Frontal cortex (tissue), 4 donors: ENCODE measurements at places on chromosomes 3 and 15. TPM values are rescaled to one million over a fixed set of nuclear protein-coding genes. Genes with fewer than 3 reads are reported as not detected.

DNA sequence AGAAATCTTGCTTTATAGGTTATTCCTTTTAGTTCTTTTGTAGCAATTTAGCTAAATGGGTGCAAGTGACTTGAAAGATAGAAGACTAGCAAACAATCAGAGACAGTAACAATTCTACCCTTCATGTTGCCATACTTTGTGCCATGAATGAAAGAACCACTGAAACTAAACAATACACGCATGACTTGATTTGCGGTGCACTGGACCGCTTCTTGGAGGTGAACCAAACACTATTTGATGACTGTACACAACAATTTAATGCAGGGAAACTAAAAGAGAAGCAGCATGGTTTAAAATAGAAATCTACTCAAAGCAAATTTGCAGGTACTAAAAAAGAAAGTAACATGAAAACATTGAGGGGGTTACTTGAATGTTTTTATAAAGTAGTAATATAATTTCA is 331.0 kb upstream of the RARB start:
- DNase-seq: no peak

DNA sequence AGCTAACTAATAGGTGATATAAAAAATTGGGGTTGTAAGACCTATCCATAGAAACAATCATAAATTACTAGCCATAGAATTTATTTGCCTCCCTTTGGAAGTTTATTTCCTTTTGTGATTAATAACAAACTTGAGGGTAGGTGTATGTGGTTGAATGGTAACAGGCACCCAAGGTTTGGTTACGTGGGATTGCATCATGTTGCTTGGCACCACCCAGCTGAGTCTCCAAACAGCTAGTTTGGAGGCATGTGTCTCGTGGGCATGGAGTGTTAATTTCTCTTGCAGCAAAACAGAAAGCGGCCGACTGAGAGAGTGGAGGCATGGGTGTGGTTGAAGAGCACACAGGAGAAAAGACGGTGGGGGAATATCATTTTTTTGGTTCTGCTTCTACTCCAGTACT is 441.4 kb downstream of the CNTN4 start:
- no peak for DNase-seq

- DNase-seq: no peak
Observed at GRCh38 chr15:45228931-45229330, 23.1 kb upstream of the SLC28A2 start.

CAV3 gene
- not detected for total RNA-seq
